ENCODE measurements at places on chromosomes 6 and 20.

DNA sequence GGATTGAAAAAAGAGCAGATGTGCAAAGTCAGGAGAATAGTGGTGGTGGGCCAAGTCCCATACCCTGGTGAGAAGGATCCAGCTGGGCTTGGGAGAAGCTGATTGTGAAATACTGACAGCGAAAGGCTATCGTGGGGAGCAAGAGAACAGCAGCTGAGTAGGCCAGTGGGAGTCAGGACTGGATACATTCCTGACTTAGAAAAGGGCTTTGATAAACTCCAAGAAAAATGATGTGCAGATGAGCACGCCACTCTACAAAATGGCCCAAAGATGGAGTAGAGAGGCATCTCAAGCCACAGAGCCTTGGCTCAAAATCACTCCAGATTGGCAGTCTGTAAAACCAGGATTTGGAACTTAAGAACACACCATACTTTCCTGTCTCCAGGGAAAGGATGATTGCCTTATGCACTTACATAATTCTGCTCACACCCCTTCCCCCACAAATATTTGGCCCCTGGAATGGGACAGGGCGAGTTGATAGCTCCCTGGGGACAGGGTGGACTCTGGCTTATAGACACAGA is 578.7 kb downstream of the MAFB start:
- DNase-seq = no peak

- no peak for DNase-seq
These were observed 117.6 kb upstream of the PRSS16 start for GRCh38 chr6:27129917-27130316.

- no peak for DNase-seq
These were observed 490.2 kb downstream of the EPM2A start for GRCh38 chr6:145245119-145245518.

- peak; percentile 82 for DNase-seq
These were observed 9.1 kb upstream of the YTHDF1 start for GRCh38 chr20:63225082-63225454.

- no peak for DNase-seq
These were observed 21.1 kb downstream of the TCFL5 start for GRCh38 chr20:62840244-62841197.

DNA sequence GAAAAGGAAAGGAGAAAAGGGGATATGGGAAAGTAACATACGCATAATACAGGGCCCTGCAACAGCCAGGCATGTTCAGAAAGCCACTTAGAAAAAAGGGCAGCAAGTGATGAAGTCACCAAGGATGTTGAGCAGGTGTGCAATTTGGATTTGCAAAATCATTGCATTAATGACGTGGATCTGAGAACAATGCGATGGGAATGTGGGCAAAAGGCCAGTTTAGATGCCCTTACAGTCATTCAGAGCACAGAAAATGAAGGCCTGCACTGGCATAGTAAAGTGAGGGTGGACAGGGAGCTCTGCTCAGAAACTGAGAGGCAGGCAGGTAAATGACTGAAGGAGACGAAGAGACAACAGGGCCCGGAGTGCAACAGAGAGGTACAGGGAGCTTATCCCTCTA is 123.7 kb upstream of the NHSL1 start:
- DNase-seq = no peak

DNA sequence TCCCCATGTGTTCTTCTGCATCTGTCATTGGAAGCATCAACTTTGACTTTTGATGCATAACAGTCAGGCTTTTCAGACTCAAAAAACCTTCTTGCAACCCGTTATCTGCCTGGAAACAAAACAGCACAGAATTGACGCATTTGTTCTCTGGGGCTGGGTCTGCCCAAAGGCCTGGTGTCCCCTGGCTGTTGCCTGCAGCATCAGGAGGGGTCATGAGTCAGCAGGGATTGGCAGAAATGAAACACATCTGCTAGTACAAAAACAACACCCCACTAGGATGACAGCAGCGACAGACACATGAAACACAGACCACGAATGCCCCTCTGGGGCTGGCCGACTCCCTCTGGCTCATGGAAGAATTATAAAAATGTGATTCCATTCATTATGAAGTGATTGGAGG is 157.6 kb upstream of the INSM1 start:
- no peak for DNase-seq

- DNase-seq = no peak
These were observed 60.9 kb downstream of the GINS1 start for GRCh38 chr20:25468126-25469075.

- DNase-seq = no peak
These were observed 75.0 kb downstream of the FAM120B start for GRCh38 chr6:170381562-170381961.

DNA sequence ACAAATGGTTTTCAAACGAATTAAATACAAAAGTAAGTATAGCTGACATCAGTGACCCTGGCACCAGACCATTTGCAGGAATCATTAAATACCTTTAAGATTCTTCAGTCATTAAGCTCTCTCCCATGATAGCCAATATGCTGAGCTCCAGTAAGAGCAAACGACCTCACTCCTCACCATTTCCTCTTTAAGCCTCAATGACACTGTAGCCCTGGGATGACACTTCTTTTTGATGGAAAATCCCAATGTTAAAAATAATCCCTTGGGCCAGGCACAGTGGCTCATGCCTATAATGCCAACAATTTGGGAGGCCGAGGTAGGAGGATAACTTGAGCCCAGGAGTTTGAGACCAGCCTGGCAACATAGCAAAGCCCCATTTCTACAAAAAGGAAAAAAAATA is 3.3 kb upstream of the SGK1 start:
- DNase-seq = no peak

- no peak for DNase-seq
These were observed 22.1 kb downstream of the DUSP22 start for GRCh38 chr6:314377-314776.

DNA sequence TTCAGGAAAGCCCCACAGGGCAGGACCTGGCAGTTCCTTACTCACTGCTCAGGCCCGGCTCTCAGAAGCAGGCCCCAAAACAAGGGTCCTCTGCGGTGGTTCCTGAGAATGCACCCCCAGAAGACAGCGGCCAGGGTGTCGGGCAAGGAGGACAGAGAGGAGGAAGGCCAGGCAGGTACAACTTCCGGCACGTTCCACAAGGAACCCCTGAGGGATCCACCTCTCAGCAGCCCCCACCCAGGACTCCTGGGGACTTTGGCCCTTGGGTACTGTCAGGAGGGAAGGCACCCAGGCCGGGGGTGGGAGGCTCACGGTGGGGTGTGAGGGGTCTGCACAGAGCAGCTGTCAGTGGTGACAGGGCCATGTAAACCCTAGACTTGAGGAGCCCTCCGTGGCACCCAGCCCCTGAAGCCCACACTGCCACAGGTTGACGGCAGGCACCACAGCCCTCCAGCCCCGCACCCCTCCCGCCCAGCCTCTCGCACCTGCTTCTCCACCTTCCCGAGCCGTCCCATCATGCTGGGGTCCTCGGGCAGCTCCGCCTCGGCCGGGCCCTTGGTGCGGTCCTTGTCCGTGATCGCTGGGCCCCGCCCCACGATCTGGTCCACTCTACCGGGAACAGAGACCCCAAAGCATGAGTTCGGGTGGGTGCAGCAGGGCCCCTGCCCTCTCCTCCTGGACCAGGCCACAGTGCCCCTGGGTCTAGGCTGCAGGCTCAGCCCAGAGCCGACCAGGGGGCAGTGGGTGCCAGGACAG is 47.0 kb upstream of the CHRNA4 start:
- DNase-seq = no peak

GRCh38 chr6:46651816-46652215 is 802 bp downstream of the CYP39A1 start:
- DNase-seq = no peak

DNA sequence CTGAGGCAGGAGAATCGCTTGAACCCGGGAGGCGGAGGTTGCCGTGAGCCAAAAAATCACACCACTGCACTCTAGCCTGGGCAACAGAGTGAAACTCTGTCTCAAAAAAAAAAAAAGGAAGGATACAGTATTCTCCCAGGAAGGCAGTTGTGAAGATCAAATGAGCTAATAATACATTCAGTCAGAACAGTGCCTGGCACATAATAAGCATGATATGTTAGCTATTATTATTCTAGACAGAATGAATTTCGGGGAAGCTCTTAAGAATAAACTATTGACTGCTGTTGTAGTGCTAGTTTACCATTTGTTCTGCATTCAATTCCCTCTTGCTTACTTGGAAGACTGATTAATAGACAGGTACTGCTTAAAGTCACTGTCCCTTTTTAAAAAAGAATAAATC is 40.6 kb downstream of the NDUFAF5 start:
- DNase-seq = no peak

DNA sequence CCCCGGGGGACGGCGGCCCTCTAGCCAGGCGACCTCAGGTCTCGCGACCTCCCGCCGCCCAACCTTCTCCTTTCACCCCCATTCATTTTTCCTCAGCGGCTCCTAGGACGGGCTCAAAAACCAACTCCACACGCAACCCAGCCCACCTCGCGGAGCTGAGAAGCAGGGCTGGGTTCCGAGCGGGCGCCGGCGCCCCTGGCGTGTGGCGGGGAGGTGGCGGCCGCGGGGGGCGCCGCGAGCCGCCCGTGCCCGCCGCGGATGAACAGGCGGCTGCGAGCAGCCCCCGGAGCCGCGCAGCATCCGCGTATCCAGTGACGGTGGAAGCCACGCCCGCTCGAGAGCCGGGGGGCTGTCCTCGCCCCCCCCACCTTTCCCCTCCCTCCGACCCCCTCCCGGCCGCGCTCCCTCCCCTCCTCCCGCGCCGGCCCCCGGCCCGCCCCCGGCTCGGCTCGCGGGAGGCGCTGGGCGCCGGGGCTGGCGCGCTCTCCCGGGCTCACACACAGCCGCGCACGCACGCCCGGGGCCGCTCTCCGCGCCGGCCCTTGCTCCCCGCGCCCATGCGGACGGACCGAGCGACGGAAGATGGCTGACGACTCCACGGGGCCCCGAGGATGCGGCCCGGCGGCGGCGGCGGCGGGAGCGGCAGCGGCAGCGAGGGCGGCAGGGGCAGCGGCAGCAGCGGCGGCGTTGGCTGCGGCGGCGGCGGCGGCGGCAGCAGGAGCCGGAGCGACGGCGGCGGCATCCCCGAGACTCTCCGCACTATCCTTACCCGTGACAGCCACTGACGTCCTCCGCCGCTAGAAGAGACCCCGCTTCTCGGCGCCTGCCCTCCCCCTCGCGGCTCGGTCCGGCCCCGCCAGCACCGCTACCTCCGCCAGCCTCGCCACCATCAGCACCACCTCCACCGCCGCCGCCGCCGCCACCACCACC is at the start of gene SOBP:
SOBP (plus strand) TSS at position 482 of the 930 bp plus-strand sequence. CDS start 500 bp downstream, outside the sequence.
- peak; percentile 68 for DNase-seq

GRCh38 chr6:111724505-111724904 is 118.8 kb upstream of the TRAF3IP2 start:
- DNase-seq = no peak

DNA sequence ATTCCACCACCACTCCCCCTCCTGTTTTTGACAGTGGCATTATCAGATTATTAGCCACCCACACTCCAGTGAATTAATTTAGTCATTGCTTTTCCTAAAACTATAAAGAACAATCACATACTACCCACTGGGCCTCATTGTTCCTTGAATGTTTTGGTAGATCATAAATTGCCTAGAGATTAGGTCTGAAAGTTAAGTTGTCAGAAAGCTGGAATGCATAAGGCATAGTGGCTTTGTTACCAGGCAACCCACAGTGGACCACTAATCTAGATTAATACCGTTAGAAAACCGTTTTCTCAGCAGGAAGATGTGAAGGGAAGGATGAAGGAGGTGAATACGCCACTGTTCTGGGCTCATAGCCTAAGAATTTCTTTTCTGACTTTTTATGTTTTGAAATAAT is 75.6 kb downstream of the SAMD3 start:
- DNase-seq = no peak

DNA sequence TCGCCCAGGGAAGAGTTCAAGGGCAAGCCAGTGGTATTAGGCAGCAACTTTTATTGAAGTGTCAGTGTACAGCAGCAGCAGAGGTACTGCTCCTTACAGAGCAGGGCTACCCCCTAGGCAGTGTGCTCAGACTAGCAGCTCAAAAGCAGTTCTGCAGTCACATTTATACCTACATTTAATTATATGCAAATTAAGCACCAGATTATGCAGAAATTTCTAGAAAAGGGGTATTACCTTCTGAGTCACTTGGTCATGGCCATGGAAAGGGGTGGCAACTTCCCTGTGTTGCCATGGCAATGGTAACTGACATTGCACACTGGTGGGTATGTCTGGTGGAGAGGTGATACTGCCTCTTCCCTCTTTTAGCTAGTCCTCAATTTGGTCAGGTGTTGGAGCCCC is 2.1 kb upstream of the ZKSCAN4 start:
- DNase-seq = no peak

DNA sequence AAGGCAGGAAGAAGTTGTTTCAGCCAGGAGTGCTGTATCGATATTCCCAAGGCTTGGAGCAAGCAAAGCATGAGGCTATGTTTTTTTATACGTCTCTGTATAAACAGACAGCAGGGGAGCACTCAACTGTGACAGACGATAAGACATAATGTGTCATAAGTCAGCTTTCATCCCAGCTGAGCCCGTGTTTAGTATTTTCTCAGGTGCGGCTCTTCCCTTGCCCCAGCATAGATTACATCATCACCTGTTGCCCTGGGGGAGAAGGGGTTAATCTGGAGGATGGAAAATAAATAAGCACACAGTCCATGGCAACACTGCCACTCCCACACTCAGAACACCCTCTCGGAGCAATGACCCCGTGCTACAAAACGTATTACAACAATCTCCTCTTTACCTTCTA is 22.1 kb upstream of the KCNK5 start:
- DNase-seq = no peak

DNA sequence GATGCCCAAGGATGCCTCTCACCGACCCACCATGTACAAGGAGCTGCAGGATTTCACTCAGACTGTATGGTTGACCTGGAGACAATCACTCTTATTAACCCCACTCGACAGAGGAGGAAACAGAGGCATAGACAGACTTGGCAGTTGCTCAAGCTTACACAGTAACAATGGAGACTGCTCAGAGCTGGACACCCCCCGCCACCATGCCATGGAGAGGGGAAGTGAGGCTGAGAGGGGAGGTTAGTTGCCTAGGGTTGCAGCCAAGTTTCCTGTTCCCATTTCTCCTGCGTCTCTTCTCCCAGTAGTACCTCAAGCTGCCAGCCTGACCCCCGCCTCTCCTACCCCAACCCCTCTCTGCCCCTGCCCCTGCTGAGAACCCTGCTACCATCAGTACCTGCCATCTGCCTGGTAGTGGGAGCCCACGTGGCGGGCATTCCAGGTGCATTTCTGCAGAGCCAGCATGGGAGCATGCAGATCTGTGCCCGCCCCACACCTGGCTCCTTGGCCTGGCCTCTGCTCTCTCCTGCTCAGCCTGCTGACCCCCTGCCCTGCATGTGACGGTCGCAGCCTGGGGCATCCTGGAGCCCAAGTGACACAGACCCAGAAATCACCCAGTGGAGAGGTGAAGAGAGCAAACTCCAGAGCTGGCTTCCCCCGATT is 157.7 kb downstream of the PREX1 start:
- no peak for DNase-seq

GRCh38 chr6:13709689-13710551 is 1.7 kb downstream of the RANBP9 start:
- DNase-seq = no peak

- DNase-seq = no peak
These were observed 112.2 kb downstream of the PLEKHG1 start for GRCh38 chr6:150711584-150712504.
